ENCODE measurements at places on chromosomes 2 and 18.

DNA sequence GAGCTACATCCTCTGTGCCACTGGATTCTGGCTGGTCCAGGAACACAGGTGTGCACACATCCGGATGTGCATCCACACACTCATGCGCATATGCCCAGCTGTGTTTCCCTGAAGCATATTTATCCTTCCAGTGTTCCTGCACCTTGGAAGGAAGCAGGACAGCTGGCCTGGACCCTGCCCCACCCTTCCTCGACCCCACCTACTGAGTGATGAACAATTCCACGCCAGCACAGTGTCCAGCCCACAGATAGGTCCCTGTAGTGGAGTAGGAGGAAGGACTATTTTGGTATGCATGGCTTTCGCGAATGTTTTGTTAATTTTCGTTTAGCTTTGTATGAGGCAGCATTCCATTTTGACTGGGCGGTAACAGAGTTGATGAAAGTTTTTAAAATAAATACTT, 211.5 kb downstream of the AGAP1 start:
- DNase-seq, result no peak

- DNase-seq, result no peak
Measured at GRCh38 chr2:795531-796041, 118.4 kb upstream of the TMEM18 start.

DNA sequence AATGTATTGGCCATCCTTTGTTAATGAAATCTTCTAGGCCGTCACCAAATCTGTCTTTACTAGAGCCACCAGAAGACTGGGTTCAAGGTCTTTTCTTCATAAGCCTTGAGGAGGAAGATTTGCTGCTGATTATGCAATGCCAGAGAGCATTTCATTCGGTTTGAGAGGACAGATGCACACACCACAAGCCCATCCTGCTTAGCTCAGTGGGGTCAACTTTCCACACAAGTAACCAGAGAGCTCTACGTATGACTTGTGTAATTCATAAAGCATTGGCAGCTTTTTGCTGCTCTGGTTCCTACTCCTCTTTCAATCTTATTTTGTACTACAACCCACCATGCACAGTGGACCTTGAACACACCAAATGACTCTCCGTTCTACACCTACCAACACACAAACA, 106.9 kb downstream of the OSR1 start:
- DNase-seq, result no peak

- no peak for DNase-seq
Measured at GRCh38 chr2:112583497-112584133, 794 bp upstream of the CHCHD5 start.

- DNase-seq, result no peak
Measured at GRCh38 chr2:142140434-142140845, 9.6 kb upstream of the LRP1B start.

GRCh38 chr2:239581352-239581901, 180.6 kb upstream of the HDAC4 start:
- DNase-seq, result no peak

GRCh38 chr2:198324071-198324470, 519.7 kb downstream of the PLCL1 start:
- DNase-seq, result no peak

- DNase-seq, result no peak
Measured at GRCh38 chr2:74944987-74945787, 13.3 kb upstream of the POLE4 start.

DNA sequence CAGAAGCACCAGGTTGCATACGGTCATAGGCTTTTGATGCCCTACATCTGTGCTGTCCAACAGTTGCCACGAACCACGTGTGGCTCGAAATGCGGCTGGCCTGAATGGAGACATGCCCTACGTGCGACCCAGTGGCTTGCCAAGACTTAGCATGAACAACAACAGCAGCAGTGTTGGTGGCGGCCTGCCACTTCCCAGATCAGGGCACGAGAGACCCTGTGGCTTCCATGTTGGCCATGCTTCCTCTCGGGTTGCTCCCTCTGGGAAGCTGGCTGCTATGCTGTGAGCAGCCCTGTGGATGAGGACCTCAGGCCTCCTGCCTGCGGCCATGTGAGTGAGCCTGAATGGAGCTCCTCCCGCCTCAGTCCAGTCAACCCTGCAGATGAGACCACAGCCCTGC, 212.3 kb downstream of the HDAC4 start:
- no peak for DNase-seq

DNA sequence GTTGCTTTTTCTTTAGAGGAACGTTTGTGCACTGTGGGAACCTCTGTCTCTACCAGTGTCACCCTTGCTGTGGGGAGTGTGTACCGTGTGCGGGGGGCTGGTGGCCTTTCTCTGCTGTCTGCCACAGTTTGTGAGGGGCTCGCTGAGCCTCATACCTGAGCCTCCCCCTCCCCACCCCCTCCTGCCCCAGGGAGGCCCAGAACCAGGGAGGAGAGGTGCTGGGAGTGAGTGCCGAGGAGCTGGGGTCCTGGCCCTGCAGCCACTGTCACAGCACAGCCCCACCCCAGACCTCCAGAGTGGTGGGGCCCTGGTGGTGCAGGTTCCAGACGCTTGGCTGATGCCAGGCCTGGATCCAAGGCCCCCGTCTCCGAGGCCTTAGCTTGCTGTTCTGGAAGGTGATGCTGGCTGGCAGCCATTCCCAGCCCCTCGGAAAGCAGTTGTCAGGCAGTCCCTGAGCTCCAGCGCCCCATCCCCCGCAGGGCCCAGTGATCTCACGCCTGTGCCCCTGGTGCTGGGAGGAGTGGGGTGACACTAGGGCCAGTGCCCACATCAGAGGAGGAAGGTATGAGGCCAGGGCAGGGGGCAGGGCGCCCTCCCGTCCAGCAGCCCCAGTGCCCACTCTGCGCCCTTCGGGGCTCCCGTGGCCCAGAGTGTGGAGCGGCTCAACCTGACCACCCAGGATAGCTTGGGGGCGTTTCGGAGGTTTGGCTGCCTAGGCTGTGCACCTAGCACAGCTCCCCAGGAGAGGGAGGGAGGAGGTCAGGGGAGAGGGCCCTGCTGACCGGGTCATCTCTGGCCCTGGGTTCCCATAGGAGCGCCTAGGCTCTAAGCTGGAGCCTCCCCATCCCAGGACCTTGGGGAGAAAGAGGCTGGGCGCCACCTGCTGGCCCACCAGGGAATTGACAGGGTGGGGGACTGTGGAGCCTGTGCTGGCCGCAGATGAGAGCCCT, 53.0 kb upstream of the ALPP start:
- no peak for DNase-seq

DNA sequence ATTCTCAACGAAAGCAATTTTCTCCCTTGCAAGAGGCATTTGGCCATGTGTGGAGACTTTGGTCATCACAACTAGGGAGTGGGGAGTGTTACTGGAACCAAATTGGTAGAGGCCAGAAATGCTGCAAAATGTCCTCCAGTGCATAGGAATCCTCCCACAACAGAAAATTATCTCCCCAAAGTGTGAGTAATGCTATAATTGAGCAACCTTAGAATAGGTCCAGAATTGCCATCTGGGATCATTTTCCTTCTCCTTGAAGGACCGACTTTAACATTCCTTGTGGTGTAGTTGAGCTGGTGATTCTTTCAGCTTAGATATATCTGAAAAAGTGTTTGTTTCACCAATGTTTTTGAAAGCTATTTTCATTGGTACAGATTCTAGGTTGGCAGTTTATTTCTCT, 111.2 kb upstream of the SMIM21 start:
- DNase-seq, result no peak

DNA sequence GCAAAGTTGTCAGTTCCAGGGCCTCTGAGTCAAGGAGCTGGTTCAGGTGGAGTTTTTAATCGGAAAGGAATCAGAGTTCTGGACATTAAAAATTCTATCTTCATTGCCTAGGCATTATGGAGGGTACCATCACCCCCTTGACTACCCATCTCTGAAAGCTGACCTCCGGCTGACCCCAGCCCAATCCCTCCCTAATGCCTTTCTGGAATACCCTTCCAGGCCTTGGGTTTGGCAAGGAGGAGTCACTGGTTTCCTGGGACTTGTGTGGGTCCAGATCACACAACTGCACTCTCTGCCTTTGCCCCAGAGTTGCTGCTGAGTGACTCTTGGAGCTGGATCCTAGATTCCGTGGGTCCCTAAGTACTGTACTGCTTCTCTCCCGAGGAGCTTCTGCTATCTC, 1.0 kb upstream of the OSR1 start:
- DNase-seq, result no peak

GRCh38 chr2:1563943-1564891, 151.0 kb downstream of the TPO start:
- DNase-seq, result no peak

GRCh38 chr2:51959696-51960095, 927.8 kb upstream of the NRXN1 start:
- DNase-seq, result no peak

GRCh38 chr2:99152199-99152895, 2.4 kb downstream of the TSGA10 start:
- DNase-seq, result no peak

- DNase-seq, result no peak
Measured at GRCh38 chr18:41687138-41687537, 267.9 kb upstream of the PIK3C3 start.

- DNase-seq, result no peak
Measured at GRCh38 chr2:28036307-28036706, 145.8 kb downstream of the BABAM2 start.

DNA sequence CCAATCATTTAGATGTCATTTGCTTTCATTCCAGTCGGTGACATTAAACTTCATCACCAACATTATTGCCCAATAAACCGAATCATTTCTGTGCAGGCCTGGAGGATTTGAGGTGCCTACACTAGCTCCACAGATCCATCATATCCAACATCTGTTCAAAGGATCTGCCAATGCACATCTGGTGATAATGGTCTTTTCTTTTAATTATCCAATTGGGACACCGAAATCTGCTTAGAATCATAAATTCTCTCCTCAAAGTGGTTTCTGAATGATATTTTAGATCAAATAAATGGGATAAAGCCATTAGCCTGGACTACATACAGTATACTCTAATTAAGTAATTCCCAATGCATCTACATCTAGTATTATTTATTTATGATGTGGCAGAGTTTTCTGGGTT, 85.6 kb downstream of the ABCA12 start:
- DNase-seq, result no peak

GRCh38 chr2:144405321-144405720, 114.6 kb downstream of the ZEB2 start:
- no peak for DNase-seq

- no peak for DNase-seq
Measured at GRCh38 chr2:127061375-127062273, 45.3 kb downstream of the BIN1 start.

DNA sequence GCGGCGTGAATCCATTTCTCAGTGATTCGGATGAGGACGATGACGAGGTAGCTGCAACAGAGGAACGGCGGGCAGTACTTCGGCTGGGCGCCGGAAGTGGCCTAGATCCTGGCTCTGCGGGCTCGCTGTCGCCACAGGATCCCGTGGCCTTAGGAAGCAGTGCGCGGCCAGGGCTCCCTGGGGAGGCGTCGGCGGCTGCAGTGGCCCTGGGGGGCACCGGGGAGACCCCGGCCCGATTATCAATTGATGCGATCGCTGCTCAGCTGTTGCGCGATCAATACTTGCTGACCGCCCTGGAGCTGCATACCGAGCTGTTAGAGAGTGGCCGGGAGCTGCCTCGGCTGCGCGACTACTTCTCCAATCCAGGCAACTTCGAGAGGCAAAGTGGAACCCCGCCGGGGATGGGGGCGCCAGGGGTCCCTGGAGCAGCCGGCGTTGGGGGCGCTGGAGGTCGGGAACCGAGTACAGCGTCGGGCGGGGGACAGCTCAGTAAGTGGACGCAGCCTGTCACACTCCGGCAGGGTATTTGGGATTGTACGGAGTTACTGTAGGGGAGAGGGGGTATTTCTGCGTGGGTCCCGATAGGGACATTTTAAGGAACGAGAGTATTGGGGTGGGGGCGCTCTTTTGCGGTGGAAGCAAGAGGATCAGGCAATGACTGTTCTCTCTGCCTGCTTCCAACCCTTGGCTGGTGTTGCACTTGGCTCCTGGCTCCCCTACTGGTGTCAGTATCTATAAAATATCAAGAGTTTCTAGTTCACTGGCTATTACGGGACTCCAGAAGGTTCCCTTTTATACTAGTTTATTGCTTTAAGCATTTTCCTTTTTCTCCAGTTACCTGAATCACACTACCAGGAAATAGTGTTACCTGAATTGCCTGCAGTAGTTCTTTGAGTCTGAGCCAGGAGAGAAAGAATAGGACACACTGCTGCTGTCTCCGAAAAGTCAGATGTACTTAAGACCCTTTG, 772 bp downstream of the RELCH start:
- no peak for DNase-seq

DNA sequence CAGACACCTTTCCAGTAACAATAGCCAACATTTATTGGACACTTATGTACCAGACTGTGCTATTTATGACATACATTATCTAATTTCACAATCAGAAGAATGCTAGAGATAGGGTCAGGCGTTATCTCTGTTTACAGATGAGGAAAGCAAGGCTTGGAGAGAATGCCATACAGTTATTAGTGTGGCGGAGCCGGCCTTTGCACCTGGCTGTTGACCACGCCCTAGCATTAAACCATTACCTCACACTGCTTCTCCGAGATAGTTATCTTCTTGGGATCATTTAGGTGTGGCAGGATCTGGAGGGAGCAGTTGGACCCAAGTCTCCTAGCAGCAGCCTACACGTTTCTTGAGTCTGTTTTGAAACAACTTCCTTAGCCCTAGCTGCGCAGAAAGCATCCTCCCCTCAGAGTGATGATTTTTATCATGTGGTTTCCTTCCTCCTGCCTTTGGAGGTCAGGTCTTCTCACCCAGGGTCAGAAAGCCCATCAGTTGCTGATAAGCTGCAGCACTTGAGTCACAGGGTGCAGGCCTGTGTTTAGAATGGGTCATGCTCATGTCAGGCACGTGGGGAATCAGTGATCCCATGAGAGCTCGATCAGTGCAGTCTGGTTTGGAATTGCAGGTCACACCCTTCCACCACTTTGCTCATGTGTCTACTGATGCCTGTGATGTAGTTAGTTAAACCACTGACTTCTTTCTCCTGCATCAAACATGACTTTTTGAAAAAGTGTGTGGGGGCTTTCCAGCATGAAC, 118.2 kb downstream of the SPTBN1 start:
- no peak for DNase-seq

DNA sequence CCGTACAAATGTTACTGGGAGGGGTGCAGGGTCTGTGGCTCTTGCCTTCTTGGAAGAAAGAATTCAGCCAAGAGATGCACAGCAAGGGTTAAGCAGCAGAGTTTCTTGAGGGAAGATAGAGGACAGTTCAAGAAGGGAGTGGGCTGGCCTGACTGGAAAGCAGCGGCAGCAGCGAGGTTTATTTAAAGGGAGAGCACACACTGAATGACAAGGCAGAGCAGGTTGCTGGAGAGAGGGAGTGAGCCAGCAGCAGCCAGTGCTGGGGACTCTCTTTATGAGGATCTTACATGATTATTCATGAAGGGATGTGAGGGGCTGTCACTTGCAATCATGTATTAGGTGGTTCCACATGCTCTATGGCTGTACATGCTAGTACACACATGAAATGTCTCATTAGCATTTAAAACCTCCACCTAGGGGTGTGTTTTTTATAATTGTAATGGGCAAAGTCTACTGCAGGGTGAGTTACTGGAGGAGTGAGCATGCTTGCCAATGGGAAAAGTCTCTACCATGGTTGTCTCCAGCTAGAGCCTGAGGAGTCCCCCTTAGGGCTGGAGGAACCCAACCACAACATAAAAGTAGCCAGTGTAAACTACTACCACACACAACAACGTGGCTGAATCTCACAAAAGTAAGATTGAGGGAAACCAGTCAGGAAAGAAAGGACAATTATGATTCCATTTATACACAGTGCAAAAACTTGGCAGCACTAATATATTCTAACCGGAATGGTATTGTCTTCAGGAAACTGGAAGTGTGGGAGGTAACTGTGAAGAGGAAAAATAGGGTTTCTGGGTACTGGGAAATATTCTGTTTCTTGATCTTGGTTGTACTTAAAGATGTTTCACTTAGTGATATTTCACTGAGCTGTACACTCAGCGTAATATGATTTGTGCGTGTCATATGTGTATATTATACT, 87.6 kb upstream of the FAM110C start:
- no peak for DNase-seq
